Muscle of arm (tissue), 14 donors: ENCODE measurements at places on chromosomes 3 and 15. TPM values are rescaled to one million over a fixed set of nuclear protein-coding genes. Genes with fewer than 3 reads are reported as not detected.

Gene GHRL
- 0.66 TPM for polyA plus RNA-seq

Gene OPA1
- 44.5 TPM for polyA plus RNA-seq

DNA sequence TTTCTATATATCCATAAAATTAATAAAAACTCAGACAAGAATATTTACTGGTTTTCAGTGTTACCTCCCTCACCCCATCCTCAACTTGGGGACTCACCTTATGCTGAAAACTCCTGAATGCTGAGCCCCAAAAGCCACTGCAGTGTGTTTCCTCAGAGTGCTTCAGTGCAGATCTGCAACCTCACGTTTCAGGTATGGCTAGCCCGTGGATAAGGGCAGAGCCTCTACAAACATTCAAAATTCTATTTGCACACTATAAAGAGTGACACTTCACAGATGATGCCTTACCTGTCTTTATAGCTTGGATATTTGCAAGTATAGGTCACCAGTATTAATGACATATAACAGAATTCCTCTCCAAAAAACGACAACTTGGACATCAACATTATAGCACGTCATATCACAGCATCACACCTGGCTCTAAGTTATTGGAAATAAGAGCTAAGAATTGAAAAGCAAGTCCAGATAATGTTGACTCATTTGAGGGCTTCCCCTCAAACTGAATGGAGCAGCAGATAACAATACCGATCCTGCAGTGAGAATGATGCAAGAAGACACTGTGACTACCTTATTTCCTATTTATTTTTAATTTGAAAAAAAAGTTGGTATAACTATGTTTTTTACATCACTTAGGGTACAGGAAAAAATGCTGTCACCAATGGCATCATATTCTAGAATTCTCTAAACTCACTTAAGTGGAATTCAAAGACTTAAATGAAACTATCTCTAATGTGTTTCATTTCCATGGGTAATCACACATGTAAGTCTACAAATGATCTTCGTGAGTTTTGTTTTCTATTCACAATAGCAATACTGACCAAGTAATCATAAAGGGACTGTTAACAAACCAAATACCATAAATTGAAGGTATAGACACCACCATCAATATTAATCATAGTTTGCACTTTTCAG, 40.7 kb upstream of the RSL24D1 start:
- no peak for DNase-seq

DNA sequence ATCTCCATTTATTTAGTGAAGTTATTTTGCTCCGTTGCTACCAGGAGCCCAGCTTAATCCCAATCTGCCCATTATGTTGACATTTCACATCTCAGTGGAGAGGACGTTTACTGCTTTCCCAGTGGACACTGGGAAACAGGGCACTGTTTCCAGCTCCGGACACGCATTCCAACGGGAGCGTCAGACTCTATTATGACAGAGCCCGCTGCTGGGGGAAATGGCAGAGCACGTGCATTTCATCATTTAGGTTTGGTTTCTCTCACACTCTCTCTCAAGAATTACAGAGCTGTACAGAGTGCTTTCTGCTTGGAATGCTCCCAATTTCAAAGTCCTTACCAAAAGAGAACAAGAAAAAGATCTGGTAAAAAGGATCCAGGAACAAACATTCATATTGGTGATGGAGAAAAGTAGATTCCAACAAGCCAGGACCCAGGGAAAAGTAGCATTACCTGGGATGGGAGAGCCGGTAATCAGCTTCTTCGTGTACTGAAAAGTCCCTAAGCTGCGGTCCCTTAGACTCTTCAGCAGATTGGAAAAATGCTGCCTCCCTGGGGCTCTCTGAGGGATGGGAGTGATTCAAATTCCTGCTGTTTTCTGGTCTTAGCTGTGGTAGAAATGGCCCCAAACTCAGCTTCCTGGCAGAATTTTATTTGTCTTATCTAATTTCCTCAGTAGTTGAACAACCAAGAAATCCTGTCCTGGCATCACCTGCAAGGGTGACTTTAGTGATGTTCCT, 136.0 kb upstream of the THBS1 start:
- no peak for DNase-seq

DNA sequence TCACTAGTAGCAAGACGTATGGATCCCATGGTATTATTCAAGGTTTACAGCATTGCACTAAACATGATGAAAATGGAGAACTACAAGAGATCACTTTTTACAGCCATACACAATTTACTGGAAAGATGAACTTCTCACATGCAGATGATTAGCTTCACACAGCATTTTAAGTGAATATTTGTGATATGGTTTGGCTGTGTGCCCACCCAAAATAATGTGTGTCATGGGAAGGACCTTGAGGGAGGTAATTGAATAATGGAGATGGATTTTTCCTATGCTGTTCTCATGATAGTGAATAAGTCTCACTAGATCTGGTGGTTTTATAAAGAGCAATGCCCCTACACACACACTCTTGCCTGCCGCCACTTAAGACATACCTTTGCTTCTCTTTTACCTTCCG, 662.0 kb upstream of the CCDC54 start:
- no peak for DNase-seq

DNA sequence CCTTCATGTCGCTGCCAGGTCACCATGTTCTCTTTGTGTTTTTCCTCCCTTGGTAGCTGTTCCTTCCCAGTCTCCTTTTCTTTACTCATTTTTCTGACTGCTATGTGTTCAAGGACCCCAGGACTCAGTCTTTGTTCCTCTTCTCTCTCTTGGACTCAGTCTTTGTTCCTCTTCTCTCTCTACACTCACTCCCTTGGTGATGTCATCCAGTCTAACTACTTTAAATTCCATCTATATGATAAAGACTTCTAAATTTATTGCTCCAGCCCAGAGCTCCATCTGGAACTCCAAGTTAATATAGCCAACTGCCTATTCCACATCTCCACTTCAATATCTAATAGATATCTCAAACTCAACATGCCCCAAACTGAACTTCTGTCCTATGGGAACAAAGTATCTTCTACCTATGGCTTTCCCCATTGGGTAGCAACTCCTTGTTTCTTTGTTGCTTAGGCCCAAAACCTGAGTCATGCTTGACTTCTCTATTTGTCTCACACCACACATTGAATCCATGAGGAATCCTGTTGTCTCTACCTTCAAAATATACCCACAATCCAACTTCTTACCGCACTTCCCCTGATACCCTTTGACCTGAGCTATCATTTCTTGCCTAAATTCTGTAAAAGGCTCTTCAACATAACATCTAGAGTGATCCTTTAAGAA, 4.9 kb upstream of the DYNC1LI1 start:
- no peak for DNase-seq

DNA sequence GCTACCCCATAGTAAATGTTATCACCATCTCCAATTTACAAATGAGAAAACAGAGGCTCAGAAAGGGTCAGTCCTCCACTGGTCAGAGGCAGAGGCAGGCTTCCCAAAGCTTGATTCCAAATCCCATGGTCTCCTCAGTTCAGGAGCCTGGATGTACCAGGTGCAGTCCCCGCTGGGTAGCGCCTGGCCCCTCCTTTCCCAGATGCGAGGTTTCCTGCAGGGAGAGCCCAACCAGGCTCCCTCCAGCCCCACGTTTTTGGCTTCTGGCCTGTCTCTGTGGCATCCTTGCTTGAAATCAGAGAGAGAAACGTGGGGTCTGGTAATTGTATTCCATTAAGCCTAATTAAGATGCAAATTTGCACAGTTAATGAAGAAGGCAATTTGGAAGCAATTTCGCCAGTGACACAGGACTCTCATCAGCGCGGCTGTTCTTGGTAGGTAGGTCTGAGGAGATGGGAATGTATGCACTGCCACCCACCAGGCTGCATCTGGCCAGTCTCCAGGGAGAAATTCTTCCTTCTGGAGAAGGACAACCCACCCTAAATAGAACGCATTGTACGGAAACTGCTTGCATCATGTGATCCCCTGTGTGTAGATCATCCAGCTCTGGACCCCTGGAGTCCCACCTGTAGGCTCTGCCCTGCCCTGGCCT, 50.5 kb downstream of the HRH1 start:
- DNase-seq: no peak

DNA sequence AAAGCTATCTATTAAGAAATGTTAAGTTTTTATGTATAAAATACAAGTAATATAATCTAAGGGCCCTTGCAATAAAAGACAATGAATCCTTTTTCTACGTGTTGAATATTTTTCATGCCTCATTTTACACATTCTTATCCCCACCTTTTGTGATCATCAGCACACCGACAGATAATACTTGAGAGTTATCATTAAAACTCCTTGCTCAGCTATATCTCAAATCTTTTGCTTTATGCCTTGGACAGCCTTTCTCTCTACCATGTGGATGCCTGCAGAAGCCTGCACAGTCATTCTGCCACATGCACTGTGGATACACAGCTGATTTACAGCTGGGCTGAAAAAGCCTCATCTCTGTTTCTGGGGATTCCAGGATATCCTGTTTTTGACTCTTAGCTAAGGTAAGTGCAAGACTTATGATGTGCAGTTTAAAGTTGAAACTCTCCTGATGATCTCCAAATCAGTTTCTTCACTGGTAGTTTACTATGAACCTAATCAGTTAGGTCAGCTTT, 1565.1 kb downstream of the SI start:
- no peak for DNase-seq

- DNase-seq: no peak
Measured at GRCh38 chr15:64878705-64879104, 33.0 kb upstream of the ANKDD1A start.

GRCh38 chr3:152706991-152707713, 127.8 kb upstream of the P2RY1 start:
- DNase-seq: no peak

- DNase-seq: peak; percentile 26
Measured at GRCh38 chr15:92091155-92091734, 237.7 kb downstream of the SLCO3A1 start.

DNA sequence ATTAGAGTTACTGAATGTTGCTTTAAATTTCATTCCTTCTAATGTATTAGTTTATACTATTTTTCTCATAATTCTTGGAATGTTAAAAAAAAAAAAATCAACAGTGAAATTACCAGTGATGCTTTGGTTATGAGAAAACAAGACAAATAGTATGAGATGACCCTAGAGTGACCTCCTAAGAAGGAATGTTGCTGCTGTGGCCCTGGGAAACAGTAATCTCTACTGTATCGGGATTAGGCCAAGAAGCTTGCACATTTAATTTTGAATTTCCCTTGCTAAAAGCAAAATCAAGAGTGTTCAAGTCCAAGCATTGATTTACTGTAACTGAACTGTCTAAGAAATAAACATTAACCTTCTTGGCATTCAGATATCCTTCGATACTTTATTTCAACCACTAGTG, 18.1 kb downstream of the TOPBP1 start:
- no peak for DNase-seq

DNA sequence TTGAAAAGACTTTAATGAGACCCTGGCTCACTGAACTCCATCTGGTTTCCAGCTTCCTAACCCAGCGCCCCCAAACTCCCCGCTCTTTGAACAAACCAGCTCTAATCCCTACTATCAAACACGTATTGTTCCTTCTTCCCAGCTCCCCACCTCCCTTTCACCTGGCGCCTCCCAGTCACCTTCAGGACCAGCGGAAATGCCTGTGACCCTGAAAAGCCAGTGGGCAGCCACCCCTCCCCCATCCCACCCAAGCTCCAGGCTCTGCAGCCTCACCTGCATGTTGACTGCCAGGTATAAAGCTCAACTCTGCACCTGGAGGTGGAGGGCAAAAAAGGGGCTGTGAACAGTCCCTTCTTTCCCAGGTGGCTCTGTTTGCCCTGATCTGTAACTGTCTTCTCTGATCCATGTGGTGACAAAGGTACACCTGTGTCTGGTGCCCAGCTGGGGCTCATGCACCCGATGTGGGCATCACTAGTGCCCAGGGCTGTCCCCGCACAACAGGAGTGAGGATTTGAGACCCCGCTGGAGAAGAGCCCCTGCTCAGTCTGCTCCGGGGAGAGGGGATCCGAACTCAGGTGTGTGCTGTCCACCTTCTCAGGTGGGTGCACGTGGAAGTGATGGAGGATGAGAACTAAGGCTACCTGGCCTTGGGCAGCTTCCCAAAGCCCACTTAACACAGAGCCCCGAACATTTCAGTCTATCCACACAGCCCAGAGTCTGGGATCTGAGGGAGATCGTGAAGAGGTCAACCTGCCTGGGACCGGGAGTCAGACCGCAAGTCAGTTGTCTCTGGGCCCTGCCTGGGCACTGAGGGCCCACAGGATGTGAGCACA, 128.9 kb downstream of the NSMCE3 start:
- no peak for DNase-seq

GRCh38 chr3:12964711-12965612, 108.3 kb downstream of the IQSEC1 start:
- no peak for DNase-seq

DNA sequence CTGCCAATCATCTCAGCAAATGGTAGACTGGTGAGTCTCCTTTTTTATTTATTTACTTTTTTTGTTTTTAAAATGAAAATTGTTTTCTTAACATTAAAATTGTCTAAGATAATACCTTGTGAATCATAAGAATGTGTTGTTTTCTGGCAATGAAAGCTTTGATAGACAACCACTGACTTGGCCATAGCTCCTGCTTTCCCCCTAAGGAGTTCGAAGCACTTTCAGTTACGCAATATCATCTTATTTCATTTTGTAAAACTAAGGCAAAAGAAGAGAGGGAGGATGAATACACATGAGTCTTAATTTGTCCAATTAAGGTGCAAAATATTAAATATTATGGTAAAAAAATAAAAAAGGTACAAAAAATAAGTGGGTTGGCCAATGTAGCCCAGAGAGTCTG, 74.8 kb upstream of the PLCL2 start:
- DNase-seq: no peak

- DNase-seq: no peak
Measured at GRCh38 chr3:27387625-27388024, 18.4 kb upstream of the NEK10 start.

GRCh38 chr3:60303160-60303559, 948.1 kb downstream of the FHIT start:
- DNase-seq: no peak

GRCh38 chr15:80942746-80943565, 46.7 kb downstream of the MESD start:
- peak; percentile 70 for DNase-seq

GRCh38 chr15:61871926-61872522, 188.2 kb downstream of the VPS13C start:
- peak; percentile 8 for DNase-seq

- DNase-seq: no peak
Measured at GRCh38 chr15:33016405-33017024, 178.0 kb downstream of the FMN1 start.

DNA sequence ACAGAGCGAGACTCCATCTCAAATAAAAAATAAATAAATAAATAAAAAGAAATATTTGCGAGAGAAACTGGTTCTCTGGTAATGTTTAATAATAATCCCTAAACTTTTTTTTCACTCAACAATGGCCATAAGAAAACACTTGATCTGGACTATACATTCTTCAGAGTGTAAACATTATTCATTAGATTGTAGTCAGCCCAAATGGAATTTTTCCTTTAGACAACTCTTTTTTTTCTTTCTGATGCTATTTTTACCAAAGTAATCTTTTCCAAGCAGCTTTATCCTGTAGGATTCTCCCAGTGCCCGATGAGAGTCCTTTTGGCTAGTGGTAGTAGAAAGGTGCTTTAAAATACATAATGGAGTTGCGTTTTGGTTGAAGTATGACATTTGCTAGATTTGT, 90.4 kb downstream of the NEDD4 start:
- no peak for DNase-seq
